ENCODE measurements at places on chromosomes 11 and 22.

- DNase-seq = no peak
Measured at GRCh38 chr11:118207079-118207478, 17.7 kb downstream of the JAML start.

GRCh38 chr11:133947321-133947756, 9.4 kb downstream of the IGSF9B start:
- DNase-seq = no peak

GRCh38 chr22:27719036-27719347, 82.6 kb downstream of the MN1 start:
- no peak for DNase-seq

DNA sequence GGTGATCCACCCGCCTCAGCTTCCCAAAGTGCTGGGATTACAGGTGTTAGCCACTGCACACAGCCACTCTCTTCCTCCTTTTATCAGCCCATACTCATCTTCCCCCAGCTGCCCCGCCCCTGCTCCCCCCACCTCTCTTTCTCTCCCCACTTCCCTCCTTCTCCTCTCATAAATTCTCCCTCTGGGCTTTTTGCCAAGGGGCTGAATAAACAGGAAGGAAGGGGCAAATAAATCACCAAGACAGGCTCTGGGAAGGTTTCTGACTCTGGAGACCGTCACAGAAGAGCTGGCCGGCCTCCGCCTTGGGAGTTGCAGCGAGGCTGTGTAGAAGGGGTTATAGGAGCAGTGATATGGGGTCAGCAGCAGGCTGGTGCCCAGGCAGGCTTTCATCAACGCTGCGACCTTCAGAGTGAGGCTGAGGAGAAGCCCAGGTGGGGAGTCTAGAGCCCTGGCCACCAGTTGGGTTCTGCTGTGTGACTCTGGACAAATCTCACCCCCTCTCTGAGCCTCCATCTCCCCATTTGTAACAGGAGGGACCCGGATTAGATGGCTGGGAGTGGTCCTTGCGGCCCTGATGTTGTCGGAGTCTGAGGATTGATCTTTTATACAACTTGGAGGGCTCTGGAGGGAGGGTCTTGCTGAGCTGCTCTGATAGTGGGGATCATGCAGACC, 62.6 kb upstream of the RASD2 start:
- DNase-seq = no peak

DNA sequence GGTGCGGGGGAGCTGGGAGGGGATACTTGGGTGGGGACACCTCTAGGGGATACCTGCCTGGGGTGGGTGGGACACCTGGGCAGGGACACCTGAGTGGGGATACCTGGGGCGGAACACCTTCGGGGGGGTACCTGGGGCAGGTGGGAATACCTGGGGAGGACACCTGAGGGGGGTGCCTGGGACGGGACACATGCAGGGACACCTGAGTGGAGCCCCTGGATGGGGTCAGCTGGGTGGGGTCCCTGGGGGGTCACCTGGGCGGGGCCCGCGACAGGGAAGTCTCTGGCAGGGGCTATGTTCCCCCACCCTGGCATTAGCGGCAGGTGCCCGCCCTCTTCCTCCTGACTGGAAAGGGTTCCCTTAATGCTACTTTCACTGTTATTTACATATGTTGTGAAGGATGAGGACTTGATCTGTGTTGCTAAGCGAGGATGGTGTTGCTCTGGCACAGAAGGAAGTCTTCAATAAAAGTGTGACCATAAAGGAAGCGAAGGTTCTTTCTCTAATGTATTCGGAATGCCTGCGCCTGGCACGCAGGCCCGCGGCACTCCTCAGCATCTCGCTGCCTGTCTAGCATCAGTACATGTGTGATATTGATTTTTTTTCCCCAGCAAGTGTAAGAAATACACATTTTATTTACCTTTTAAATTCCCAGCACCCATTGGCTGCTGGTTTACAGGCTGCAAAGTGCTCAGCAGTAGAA, 801.7 kb downstream of the BRD1 start:
- DNase-seq = no peak
